ENCODE measurements at places on chromosomes 11 and 22. TPM values are rescaled to one million over a fixed set of nuclear protein-coding genes. Genes with fewer than 3 reads are reported as not detected.

DNA sequence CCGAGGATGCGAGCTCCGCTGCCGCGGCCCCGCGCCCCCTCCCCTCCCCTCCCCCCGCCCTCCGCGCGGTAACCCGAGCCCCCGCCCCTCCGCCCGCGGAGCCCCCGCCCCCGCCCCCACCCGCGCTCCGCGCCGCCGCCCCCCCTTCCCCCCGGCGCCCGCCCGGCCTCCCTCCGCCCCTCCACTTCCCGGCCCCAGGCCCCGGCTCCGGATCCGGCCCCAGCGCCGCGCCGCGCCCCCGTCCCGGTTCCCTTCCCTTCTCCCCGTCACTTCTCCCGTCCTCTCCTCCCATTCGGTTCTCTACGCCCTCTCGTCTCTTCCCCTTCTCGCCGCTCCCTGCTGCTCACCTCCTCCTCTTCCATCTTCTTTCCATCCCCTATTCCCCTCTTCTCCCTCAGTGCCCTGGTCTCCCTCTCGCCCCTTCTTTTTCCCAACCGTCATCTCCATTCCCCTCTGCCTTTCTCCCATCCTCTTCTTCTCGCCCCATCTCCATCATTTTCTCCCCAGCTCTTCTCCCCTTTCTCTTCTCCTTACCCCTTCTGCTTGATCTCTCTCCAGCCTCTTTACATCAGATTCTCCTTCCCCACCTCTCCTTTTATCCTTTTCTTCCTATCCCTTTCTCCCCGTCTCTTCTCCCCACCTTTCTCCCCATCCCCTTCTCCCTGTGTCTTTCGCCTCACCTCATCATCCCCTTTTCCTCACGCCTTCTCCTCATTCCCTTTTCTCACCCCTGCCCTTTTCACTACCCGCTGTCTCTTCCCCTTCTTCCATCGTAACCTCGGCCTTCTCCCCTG is at the start of gene DCHS1:
DCHS1 (minus strand) TSS at position 20 of the 794 bp plus-strand sequence. CDS start 14,196 bp downstream, outside the sequence.
- DNase-seq = no peak

DNA sequence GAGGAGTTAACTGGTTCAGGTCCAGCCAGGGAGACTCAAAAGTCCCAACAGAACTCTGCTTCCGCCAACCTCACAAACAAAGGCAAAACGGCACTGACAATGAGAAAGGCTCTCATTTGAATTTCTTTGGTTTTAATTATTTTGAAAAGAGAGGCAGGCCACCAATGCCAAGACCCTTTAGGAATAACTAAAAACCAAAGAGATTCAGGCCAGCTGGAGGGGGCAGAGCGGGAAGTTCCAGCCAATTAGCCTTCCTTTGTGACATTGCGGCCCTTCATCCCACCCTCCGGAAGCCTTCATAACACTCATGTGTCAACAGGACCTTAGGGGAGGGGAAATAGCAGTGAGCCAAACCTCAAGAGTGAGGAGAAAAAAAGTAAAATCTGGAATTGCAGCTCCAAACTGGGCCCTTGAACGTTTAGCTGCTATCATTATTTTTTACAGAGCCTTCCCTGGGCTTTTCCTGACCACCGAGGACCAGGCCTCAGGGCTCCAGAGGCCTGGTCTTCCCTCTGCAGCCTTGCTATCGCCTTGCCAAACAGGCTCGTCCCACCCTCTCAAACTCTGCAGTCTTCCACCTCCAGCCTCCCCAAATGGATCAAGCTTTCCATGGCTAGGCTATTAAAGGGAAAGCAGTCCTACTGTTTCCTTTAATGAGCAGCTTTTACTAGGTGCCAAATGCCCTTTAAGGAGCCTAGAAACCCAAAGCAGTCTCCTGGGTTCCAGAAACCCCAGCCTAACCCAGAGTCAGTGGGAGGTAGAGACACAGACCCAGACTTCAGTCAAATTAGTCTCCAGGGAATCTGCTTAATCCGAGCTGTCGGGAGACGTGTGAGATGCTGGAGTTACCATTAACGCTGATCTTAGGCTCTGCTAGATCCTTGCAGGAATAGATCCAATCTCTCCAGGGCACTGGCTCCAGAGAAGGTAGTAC is 114.2 kb downstream of the CCDC34 start:
- DNase-seq = no peak

DNA sequence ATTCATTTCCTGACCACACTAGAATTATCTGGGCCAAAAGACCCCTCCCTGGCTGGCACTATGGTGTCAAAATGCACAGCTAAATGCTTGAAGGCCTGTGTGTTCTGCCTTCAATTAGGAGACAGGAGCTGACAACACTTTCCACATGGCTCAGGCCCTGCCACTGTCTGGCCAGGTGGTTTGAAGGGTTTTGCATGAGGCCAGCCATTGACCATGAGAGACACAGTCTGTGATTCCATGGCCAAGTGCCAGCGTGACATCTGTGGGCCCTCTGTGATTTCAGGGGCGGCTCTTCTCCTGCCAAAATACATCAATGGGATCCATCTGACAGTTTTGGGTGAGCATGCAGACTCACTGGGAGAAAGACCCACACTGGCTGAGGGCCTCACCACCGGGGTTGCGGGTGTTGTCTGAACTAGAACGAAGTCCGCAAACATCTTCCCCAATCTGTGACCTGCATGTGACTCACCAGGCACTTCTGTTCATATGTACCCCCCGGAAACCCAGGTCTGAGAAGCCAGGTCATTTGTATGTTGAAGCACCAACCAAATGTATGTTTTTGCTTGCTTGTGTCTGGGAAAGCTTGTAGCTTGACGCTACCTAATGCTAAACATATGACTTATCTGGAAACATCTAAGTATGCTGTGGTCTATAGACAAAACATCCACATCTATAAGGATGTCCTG is 20.7 kb upstream of the NAV2 start:
- DNase-seq = no peak

PAX6 gene
- 0.88 TPM for total RNA-seq

TEX12 gene
- total RNA-seq = 1.2 TPM

- DNase-seq = no peak
Observed at GRCh38 chr22:32722441-32722840, 79.1 kb upstream of the TIMP3 start.

GRCh38 chr11:76564364-76564763 is 106.2 kb downstream of the LRRC32 start:
- DNase-seq = no peak

DNA sequence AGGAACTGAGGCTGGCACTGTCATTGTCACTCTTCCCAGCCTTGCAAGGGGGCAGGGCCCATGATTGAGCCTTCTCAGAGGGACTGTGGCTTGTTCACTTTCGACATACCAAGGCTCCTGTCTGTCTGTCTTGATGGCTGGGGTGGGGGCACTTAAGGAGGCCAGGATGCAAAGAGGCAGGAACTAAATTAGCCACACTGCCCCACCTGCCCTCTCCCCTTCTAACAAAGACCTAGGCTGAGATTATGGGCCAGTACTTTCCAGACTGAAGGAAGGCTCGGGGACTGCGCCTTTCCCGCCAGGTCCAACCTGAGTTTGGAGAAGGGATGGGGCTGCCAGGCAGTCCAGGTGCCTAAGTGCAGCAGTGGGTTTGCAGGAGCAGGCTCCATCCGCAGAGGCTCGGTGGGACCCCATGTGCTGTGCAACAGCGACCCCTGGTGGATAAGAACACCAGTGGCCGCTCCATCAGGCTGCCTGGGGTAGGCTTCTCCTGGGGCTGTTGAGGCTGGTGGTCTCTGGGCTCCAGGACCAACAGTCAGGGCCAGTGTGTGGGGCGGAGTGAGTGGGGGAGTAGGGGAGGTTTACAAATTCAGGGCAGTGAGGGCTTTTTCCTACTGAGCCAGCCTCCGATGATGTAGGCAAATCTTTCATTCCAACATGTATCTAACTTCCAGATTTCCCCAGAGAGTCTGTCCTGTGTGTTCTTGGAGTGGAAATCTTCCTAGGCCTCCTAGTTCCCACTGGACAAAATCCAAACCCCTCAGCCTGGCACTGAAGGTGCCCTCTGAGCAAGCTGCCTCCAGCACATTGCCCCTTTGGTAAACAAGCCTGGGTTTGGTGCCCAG is 93.9 kb downstream of the INSC start:
- DNase-seq = peak; percentile 69

DNA sequence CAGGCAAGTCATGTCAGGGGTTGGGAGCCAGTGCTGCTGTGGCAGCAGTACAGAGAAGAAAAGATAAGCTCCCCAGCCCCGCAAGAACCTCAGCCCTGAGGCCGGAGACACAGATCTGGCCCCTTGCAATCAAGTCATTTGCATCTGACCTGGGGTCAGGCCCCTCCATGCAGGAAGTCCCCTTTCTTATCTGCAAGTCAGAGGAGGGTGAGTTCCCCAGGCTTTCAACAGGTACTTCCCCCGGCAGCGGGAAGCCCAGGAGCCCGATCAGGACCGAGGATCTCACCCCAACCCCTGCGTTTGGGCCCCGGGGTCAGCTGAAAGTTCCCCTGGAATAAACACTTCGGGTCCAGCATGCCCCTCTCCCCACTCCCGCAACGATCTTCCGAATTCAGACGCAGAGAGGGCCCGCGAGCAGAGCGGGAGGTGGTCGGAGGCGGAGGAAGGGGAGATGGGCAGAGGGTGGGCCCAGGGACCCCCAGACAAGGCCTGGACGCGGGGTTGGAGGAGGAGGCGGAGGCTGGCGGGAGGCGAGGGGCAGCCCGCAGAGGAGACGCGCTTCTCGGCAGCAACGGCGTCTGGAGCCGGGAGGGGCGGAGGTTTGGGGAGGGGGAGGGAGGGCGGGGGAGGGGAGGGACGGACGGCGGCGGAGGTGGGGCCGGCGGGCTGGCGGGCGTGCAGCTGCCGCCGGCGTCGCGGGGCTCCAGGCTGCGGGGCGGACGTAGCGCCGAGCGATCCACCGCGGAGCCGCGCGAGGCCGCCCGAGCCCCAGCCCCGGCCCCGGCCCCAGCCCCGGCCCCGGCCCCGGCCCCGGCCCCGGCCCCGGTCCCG is at the start of gene TSPAN18:
TSPAN18 (plus strand) TSS at position 680 of the 831 bp plus-strand sequence. CDS start 179,455 bp downstream, outside the sequence.
- no peak for DNase-seq

INCENP gene
- 19.0 TPM for total RNA-seq

VSIG2 gene
- total RNA-seq = not detected
